ENCODE measurements at places on chromosomes 5 and 9.

- DNase-seq, result no peak
Observed at GRCh38 chr9:114105236-114105635, 6.1 kb upstream of the KIF12 start.

DNA sequence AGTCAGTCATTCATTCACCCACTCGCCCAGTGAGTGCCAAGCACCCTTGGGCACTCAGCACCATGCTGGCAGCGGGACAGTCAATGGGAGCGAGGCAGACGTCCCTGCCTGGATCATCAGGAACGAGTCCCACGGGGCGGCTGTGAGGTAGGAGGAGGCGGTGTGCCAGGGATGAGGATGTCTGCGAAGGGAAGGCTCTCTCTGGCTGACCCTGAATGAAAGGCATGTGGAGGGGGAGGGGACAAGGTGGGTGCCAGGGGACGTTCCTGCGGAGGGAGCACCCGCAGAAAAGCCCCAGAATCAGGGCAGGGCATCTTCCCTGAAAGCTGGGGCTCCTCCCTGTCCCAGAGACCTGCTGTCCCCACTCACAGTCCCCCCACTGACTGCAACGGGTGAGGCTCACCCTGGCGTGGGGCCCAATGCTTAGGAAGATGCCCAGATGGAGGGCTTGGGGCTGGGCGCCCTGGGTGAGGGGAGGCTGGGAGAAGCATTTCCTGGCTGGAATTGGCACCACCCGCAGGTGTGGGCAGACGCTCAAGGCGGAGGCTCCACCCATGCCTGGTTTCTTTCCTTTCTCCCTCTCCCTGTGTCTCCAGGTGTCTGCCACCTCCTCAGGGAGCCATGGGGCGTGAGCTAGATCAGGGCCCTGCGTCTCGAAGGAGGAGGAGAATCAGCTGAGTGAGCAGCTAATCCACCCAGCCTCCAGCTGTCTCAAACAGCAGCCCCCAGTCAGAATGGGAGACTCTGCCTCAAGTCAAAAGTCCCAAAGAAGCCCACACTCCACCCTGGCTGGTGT is 179.0 kb upstream of the PPP1R26 start:
- no peak for DNase-seq

GRCh38 chr9:126389992-126390391 is 63.4 kb downstream of the MVB12B start:
- DNase-seq, result no peak

GRCh38 chr9:120490888-120491595 is 88.9 kb downstream of the CDK5RAP2 start:
- DNase-seq, result no peak

DNA sequence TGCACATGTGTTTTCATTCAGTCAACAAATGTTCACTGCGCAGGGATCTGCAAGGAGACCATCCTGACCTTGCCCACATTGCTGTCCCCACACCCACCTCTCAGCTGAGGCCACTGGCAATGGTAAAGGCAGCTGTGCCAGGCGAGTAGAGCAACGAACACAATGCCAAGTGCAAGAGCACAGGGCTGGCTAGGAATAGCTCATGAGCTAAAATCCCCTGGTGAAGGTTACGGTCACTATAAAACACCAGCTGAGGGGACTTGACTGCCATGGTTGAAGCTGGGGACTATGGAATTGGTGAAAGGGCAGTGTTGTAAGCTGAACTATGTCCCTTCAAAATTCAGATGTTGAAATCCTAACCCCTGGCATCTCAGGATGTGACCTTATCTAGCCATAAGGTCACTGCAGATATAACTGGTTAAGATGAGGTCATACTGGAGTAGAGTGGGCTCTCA is 96.1 kb downstream of the OTULIN start:
- no peak for DNase-seq

All from cerebellum (tissue), 4 donors.